Activated T-helper 1 cell treated with anti-CD3 and anti-CD28 coated beads, Interleukin-12 subunit alpha, Interleukin-12 subunit beta, Interleukin-2, Interleukin-4 antibody, amounts not matched to agents 30 ng/mL and 10 ng/mL and 1 ng/mL, durations not matched to agents 14 hours and 24 hours and 36 hours (primary cell): ENCODE measurements at places on chromosomes 11 and 22. TPM values are rescaled to one million over a fixed set of nuclear protein-coding genes. Genes with fewer than 3 reads are reported as not detected.
A peak's percentile ranks its signal among the peaks of the same experiment; 100 is the strongest.

DNA sequence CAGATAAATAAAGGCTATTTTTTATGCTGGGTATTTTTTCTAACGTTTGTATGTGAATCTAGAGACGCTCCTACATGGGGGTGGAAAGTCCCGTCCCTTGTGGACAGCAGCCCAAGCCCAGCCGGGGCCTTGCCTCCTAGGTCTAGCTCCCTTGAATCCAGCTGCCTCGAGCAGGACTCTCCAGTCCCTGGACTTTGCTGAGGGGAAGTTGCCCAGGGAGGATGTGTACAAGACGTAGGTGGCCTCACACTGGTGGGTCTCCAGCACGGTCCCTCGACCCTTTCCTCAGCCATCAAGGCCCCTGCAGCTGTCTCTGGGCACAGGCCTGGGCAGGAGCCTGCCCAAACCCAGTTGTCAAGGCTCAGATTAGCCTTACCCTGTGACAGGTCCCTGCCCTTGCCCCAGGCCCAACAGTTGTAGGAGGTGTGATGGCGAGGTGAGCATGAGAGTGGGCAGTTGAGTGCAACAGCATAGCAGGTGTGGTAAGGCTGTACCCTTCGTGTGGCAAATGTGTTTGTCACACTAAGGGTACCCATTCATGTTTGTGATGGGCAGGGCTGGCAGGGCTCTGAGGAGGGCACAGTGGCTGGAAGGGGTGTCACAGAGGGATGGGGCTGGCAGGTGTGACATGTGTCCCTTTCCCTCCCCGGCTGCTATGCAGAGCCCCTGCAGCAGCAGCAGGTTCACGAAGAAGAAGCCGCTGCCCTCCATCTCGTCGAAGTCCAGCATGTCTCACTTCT, 3.4 kb downstream of the CCDC116 start:
- H3K4me1 ChIP-seq: peaks cover 9% of the 10 kb centered on the region
- peaks cover 4% of the 10 kb centered on the region for H3K27me3 ChIP-seq
- H3K4me3 ChIP-seq: no peak overlapping the region
- no peaks in the 10 kb centered on the region for H3K36me3 ChIP-seq
- H3K27ac ChIP-seq: no peak overlapping the region
- no peak for DNase-seq

GRCh38 chr11:132779497-132779896, 752.8 kb downstream of the OPCML start:
- no peaks in the 10 kb centered on the region for H3K4me1 ChIP-seq
- DNase-seq: no peak
- H3K27me3 ChIP-seq: no peaks in the 10 kb centered on the region
- no peak overlapping the region for H3K4me3 ChIP-seq
- no peak overlapping the region for H3K27ac ChIP-seq

DNA sequence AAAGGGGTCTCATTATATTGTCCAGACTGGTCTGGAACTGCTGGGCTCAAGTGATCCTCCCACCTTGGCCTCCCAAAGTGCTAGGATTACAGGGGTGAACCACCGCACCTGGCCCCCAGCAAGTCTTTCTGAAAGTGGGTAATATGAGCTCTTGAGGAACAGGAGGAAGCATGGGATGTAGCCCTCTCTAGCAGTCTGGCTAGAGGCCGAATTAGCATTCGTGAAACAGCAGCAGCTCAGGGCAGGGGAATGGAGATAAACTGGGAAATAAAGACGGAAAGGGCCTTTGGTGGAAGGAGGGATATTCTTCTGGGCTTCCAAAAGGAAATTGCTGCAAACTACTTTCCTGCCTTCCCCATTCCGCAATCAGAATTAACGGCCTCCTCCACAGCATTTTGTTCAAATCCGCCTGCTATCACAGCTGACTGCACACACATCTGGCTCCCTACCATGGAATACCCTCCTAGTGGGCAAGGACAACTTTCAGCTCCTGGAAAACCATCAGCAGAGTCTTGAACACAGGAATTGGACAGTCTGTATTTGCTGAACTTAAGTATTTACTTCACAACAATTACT, 44.3 kb downstream of the MICAL3 start:
- no peak for DNase-seq
- H3K4me3 ChIP-seq: peak overlapping the region; percentile 77
- H3K27me3 ChIP-seq: no peaks in the 10 kb centered on the region
- H3K36me3 ChIP-seq: no peaks in the 10 kb centered on the region
- H3K27ac ChIP-seq: no peak overlapping the region
- peaks cover 33% of the 10 kb centered on the region for H3K4me1 ChIP-seq

DNA sequence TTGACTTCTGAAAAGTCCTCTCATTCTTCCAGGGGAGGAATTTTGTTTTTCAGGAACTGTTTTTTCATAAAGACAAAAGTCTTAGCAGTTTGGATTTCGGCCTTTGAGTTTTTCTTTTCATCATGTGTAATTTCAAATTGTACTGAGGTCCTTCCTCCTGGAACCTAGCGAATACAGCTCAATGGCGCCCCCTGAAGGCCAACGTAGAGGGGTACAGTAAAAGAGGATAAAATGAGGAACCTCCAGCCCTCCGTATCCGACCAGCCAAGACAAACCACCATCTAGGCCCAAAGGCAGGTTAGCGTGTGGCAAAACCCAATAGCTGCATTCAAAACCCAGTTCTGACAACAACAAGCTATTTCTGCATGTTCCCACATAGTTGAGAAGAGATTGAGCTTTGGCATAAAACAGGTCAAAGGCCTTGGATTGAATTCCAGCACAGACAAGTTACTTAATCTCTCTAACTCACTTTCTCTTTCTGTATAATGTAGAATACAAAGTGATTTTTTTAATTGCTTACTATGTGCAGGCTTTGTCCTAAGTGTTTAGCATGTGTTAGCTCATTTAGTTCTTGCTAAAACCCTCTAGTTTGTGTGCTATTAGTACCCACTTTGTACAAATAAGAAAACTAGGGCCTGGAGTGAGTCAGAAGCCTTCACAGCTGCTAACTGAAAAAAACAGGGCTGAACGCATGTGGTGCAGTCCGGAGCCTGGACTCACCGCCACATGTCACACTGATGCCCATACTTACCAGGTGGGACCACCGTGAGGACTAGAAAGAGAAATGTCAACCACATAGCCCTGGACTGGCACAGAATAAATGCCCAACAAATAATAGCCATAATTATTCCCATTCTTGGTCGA, 43.2 kb upstream of the ETS1 start:
- H3K4me1 ChIP-seq: peaks cover 76% of the 10 kb centered on the region
- peaks cover 4% of the 10 kb centered on the region for H3K27me3 ChIP-seq
- H3K4me3 ChIP-seq: peak overlapping the region; percentile 76
- DNase-seq: peak; percentile 81

The CCDC116 gene
- total RNA-seq: 0.54 and 0.73 TPM in 2 replicates

The OR2D2 gene
- 0.34 and 0.56 TPM in 2 replicates for total RNA-seq

The RAB38 gene
- 2.0 and 2.8 TPM in 2 replicates for total RNA-seq
